ENCODE measurements at places on chromosomes 5 and 9.

- no peak for DNase-seq
Measured at GRCh38 chr5:102890133-102890532, 135.0 kb downstream of the PAM start.

DNA sequence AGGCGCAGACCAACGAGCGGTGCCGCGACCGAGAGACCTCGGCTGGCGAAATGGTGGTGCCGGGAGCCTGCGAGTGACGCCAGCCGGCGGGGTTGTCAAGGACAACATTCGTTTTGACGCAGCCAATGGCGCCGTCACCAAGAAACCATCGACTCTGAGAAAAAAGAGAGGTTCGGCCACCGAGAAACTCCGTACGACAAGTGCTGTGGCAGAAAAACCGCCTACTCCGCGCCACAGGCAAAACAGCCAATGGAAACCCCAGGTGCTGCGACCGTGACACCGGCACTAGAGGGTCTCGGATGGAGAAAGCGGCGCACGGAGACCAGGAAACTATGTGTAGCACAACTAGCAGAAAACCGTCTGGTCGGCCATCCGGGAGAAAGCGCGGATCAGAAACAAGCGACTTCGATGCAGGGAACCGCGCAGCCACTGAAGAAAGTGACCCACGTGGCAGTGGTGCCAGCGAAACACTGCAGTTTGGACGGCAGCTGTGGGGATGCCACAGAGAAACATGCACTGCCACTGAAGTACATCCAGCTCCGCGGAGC, 88.8 kb downstream of the ANXA2R start:
- peak; percentile 43 for DNase-seq

DNA sequence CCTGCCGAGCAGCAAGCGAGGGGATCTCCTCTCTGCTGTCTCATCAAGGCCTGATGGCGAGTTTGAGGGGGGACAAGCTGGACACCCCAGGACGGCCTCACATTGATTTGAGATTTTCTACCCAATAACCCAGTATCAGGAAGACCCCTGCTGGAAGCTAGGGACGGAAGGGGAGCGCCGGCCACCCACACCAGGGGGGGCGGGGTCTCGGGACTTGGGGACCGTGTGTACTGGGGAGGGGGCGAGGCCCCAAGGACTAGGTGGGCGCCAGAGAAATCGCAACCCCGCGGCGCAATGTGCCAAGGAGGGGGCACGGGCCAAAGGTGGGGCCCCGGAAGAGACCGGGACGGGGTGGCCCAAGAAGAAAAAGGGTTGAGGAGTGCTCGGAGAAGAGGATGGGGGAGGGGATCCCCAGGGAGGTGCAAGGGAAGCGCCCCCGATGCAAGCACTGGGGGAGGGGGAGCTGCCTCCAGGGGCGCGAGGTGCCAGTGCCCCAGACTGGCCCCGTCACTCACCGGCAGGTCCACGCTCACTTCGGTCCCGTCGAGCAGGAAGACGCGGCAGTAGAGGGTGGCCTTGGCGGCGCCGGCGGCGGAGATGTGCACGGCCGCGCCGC, 1.1 kb downstream of the EPB41L4B start:
- no peak for DNase-seq

DNA sequence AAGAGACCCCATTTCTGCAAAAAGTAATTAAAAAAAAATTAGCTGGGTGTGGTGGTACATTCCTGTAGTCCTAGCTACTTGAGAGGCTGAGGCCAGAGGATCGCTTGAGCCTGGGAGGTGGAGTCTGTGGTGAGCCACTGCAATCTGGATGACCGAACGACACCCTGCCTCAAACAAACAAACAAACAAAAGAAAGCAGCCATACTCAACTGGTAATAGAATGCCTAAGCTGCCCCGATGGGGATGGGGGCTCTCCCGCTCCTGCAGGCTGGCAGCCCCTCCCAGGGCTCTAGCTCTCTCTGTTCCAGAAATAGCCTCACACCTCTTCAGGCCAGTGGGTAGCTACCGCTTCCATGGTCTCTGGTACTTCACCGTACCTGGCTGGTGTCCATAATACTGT, 241.8 kb downstream of the FANCC start:
- DNase-seq = no peak

- DNase-seq = no peak
Measured at GRCh38 chr5:153476767-153477166, 13.7 kb upstream of the GRIA1 start.

DNA sequence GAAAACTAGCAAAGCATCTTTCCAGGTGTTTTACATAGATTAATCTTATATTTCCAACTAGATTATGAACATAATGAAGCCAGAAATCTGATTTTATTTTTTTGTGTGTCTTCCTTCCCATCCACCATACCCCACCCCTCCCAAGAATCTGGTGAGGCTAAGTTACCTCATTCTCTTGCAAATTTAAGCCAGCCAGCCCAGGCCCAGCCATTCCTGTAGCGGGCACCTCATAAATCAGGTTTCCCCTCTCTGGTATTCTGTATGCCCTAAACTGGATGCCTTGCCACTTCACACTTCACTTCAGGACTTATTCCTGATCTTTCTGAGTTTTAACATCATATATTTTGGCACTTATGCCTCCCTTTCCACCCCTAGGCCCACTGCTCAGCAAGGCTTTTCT, 21.8 kb downstream of the C9 start:
- DNase-seq = no peak
